Stimulated activated CD4-positive, alpha-beta T cell treated with anti-CD3 and anti-CD28 coated beads, TNF-alpha, amount 100 ng/mL, for 24 hours (primary cell): ENCODE measurements at places on chromosomes 11 and 22.

DNA sequence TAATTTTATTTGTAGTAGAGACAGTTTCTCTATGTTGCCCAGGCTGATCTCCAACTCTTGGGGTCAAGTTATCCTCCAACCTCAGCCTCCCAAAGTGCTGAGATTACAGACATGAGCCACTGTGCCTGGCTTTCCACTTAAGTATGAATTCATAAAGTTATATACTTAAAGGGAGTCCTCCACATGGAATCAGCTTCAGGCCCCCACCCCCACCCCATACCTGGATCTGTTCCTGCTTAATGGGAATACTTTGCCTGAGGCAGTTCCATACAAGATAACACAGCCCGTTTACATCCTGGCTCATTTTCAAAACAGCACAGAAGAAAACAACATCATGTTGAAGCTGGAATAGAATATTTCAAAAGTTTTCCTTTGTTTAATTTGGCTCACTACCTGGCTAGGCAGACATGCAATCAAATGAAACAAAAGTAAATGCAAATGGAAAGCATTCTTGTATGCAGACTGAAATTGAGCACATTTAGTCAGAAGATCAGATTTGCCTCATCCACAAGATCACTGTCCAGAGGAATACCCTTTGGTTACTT is 82.4 kb downstream of the FAT3 start:
- DNase-seq: no peak

DNA sequence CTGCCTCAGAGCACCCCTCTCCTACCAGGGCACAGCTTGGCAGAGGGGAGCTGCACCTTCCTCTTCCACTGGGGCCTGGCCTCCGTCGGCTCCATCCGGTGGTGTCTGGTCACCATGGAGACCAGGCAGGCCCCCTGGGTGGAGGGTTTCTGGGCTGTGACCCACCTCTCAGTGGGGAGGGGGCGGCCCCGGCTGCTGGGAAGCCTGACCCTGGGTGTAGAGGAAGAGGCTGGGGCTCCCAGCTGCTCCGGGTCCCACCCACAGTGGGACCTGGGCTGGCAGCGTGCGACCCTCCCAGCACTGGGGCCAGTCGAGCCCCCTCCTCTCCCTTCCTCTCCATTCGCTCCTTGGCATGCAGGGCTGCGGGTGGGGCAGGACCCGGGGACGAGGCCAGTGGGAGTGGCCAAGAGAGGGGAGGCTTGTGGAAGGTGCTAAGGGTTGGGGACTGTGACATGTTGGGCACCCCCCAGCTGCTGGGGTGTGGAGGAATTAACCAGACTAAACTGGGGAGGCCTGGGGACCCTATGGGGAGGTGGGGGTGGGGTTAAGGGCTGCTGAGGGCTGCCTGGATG is 46.8 kb downstream of the BRSK2 start:
- DNase-seq: no peak

- no peak for DNase-seq
These were observed 72.2 kb upstream of the GRK2 start for GRCh38 chr11:67194096-67194495.

DNA sequence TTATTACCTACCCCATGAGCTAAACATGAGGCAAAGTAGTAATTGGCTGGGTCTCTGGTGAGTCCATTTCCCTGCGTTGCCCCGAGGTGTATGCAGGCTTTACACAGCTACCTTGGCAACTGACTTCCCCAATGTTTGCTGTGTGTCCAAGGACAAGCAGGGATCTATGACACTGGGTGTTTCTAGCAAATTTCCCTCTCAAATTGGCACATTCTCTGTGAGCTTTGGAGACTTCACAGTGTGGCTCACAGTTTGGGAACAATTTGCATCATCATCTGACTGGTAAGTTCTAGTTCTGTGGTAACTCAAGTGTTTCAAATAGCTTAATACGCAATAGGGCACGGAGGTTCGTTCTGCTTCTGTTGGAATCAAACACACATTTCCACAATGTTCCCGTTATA is 12.5 kb downstream of the NNMT start:
- DNase-seq: no peak

- peak; percentile 62 for DNase-seq
These were observed at the start of gene RBFOX2 for GRCh38 chr22:36028646-36029405. TSS of gene RBFOX2 (minus strand) at chr22:36028824. CDS start at chr22:36028425, 399 bp downstream.

DNA sequence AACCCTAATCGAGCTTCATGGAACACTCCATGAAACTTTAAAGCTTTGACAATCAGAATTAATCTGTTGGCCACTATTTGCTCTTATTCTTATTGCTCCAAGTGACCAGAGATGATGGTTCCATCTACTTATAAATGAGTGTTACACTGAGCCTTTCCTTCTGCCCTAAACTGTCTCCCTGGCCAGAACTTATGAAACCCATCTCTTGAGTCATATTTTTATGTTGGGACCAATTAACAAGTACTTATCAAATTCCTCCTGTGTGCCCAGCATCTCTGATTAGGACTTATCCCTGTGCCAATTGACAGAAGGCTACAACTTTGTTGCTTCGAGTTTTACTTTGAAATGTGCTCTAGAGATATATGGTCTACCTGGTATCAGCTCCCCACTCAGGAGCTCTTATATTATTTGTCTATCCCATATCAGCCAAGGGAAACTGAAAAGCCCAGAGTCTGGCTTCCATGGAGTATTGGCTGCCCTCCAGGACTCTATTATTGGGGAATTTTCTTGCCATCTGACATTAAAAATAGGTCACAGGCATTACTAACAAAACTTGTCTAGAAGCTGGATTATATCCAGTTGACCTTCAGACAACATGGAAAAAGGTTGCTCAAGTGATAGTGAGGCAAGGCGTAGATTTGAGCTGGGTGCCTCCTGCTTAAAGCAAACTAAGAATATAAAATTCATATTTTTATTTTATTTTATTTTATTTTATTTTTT is 8.8 kb downstream of the KREMEN1 start:
- DNase-seq: no peak

DNA sequence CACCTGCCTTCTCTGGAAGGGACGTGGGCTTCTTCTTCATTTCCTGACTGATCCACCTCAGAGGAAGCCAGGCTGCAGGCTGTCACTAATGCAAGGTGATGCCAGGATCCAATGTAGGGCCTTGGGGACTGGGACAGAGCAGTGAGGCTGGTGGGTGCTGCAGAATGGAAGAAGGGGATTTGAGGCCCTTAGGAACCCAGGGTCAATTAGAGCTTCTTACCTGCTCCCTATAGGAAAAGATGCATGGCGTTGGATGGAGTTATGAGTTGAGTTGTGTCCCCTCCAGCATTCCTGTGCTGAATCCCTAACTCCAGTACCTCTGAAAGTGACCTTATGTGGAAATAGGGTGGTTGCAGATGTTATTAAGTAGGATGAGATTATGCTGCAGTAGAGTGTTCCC is 190.4 kb downstream of the MIAT start:
- no peak for DNase-seq

GRCh38 chr11:33912405-33913361 is 20.8 kb upstream of the LMO2 start:
- no peak for DNase-seq

- no peak for DNase-seq
These were observed 83.8 kb upstream of the FIBIN start for GRCh38 chr11:26909991-26910591.

- DNase-seq: no peak
These were observed 14.5 kb downstream of the MYH9 start for GRCh38 chr22:36373258-36373579.

DNA sequence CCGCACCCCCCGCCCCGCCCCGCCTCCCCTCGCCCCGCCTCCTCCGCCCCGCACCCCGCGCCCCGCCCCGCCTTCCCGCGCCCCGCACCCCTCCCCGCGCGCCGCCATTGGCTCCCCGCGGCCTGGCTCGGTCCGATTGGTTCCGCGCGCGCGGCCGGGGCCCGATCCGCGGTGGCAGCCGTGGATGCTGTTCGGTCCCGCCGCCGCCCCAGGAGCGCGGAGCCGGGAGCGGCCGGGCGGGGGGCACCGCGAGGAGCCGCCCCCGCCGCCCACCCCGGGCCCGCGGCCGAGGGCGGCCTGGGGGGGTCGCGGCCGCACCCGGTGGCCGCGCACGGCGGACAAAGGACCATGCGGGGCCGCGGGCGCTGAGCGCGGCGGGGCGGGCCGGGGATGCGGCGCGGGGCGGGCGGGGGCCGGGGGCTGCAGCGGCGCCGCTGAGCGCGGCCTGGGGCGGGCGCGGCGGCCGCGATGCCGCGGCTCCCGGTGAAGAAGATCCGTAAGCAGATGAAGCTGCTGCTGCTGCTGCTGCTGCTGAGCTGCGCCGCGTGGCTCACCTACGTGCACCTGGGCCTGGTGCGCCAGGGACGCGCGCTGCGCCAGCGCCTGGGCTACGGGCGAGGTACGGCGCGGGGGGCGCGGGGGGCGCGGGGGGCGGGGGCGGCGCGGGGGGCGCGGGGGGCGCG is at the start of gene B4GALNT4:
Gene B4GALNT4 (plus strand): TSS at position 164 of the 683 bp plus-strand sequence. CDS start 305 bp downstream, at position 469.
- peak; percentile 30 for DNase-seq

- no peak for DNase-seq
These were observed 14.2 kb downstream of the IFT27 start for GRCh38 chr22:36761553-36762240.

- no peak for DNase-seq
These were observed 639 bp downstream of the TRIOBP start for GRCh38 chr22:37697538-37697835.

DNA sequence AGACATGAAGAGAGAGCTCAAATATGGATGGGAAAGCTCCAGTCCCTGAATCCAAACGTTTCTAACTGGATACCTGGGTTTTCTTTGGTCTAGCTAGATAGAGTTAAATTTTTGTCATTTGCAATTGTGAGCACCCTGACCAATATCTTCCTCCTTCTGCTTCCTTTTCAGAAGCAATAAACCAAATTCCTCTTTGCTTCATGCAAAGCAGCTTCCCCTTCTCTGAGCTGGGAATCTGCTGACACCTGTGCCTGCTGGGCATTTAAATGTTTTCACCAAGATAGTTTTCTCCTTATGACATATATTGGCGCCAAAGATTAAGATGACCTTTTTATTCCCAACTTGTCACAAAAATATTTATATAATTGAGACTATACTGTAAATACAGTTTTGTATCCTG is 27.9 kb upstream of the PAK1 start:
- no peak for DNase-seq

DNA sequence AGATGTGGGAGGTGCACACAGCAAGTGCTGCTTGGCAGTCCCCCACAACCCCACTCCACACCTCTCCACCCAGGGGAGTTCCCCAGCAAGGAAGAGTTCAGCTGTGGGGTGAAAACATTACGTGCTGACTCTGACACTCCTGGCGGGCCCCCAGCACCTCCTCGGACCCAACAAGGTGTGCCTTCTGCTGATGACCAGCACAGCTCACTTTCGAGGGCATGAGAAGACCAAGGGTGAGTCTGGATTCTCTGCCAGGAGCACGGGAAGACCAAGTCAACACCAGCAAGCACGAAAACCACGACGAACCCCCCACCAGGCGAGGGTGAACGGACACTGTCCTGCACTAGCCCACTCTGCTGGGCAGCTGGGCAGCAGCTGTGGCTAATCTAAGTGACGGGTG is 1.4 kb downstream of the ALG12 start:
- no peak for DNase-seq

DNA sequence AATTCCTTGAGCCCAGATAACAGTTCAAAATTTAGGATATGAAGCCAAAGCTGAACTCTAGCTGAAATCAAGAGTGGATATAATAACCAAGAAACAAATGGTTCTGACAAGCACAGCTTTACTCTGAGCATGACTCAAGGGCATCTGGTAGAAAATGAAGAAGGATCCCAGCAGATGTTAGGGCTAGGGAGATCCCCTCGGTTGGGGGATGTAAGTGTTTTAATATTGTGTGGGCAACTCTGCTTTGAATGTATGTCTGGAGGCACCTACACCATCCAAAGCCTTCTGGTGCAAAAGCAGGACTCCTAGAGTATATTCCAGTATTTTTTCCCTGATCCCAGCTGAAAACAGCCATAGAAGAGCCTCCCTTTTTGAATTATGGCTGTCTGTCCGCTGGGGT is 61.7 kb downstream of the FLI1 start:
- no peak for DNase-seq

- DNase-seq: no peak
These were observed 3.0 kb downstream of the THY1 start for GRCh38 chr11:119419834-119420492.

DNA sequence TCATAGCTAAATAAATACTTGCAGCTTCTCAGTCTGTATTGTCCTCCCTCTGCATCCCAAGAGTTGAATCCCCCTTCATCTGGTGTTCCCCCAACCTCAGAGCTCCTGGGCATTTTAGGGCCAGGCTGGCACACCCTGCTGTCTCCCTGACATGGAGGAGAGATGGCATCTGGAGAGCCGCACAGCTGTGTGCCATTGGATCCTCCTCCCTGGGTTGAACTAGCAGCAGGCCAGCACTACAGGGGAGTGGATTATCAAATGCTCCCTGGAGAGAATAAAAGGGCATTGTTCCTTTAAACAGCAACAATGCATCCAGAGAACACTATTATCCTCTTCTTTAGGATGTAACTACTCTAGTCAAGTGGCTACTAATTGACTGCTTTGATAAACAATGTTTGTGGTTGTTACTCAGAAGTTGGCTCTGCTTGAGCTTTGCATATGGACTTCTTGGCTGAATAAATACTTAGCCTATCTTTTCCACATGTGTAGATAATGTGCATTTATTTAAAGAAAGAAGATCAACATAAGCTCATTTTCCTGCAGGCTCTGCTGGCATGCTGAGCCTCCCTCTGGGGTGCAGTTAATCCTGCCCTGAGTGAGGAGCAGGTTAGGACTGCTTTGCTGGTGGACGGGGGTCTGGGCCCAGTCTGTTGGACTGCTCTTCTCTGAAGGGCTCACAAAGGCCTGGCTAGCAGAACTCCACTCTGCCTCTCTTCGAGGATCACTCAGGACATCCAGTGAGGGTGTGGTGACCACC is 897.2 kb downstream of the TBC1D22A start:
- no peak for DNase-seq

- DNase-seq: no peak
These were observed 91.8 kb downstream of the TBC1D22A start for GRCh38 chr22:46854125-46854870.

- DNase-seq: no peak
These were observed 147.0 kb downstream of the CRYBB2 start for GRCh38 chr22:25366408-25366807.

GRCh38 chr22:23245045-23245798 is 64.9 kb downstream of the BCR start:
- DNase-seq: no peak

GRCh38 chr11:127567237-127567932 is 566.8 kb upstream of the KIRREL3 start:
- DNase-seq: no peak

- no peak for DNase-seq
These were observed 50.9 kb upstream of the HEPHL1 start for GRCh38 chr11:93969925-93970922.

- no peak for DNase-seq
These were observed 50.2 kb upstream of the SLC35C1 start for GRCh38 chr11:45754741-45755140.
